Activated T-helper 1 cell treated with anti-CD3 and anti-CD28 coated beads, Interleukin-12 subunit alpha, Interleukin-12 subunit beta, Interleukin-2, Interleukin-4 antibody, amounts not matched to agents 30 ng/mL and 10 ng/mL and 1 ng/mL, durations not matched to agents 14 hours and 24 hours and 36 hours (primary cell): ENCODE measurements at places on chromosomes 5 and 9. TPM values are rescaled to one million over a fixed set of nuclear protein-coding genes. Genes with fewer than 3 reads are reported as not detected.

DNA sequence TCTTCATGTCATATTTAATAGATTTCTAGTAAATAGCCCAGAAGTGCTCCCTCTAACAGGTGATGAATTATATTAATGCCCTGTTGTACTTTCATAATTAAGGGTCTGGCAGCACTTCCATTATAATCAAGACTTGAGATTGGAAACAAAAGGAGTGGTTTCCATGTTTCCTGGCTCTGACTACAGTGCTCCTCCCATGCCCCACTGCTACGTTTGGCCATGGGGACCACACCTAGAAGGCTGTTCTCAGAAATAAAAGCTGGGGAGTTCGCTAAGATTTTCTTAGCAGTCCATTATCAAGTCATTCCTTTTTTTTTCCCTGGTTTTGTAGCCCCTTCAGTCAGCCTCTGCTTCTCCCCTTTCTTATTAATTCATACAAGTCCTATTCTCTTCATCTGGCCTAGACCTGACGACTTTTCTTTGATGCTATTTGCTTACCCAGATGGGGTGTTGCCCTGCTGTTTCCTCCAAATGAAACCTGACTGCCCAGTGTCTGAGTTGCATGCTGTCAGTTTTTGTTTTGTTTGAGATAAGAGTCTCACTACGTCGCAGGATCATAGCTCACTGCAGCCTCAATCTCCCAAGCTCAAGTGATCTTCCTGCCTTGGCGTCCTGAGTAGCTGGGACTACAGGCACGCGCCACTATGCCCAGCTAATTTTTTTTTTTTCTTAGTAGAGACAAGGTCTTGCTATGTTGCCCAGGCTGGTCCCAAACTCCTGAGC is 312.1 kb upstream of the EFNA5 start:
- no peak for DNase-seq

DNA sequence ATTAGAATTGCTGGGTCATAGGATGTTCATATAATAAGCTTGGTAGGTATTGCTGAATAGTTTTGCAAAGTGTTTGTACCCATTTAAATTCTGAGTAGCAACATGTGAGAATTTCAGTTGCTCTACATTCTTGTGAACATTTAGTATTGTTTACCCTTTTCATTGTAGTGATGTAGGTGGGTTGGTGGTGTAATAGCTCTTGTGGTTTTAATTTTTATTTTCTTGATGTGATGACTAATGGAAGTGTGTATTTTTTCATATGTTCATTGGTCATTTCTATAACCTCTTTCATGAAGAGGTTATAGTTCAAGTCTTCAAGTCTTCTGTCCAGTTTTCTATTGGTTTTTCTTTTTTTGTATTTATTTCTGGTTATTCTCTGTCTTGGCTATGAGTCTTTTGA is 34.4 kb downstream of the RASA1 start:
- no peak for DNase-seq

DNA sequence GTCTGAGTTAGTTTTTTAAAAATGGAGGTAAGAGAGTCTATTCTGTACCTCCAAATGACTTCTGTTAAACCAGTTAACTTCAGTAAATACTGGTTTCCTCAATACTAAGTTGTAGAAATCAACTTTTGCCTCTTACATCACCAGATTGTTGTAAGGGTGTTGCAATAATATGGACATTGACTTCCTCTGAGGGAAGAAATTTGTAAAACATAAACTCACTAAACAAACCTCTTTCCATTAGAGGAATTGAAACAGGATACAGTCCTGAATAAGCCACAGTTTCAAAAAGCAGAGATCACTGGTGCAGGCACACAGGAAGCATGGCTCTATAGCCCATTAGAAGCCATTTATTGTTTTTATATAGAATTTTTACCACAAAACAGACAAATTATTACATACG is 32.7 kb upstream of the SLCO6A1 start:
- no peak for DNase-seq

GRCh38 chr9:4769321-4770080 is 23.2 kb upstream of the RCL1 start:
- no peak for DNase-seq

- no peak for DNase-seq
Measured at GRCh38 chr9:90198956-90199355, 443.7 kb downstream of the DIRAS2 start.

GRCh38 chr9:111516061-111516465 is 8.9 kb upstream of the ZNF483 start:
- DNase-seq, result no peak

- no peak for DNase-seq
Measured at GRCh38 chr9:16870596-16871335, at the start of gene BNC2. Gene BNC2, minus strand, starts transcription at chr9:16870670. Its CDS starts 22 bp downstream, at chr9:16870648.

- no peak for DNase-seq
Measured at GRCh38 chr5:39716532-39717028, 291.8 kb upstream of the DAB2 start.

The KIF4B gene
- total RNA-seq, result 0.05 TPM in 2 replicates

The ZFP2 gene
- total RNA-seq, result 0.07 and 0.41 TPM in 2 replicates

The ORM2 gene
- total RNA-seq, result not detected in 2 replicates

The ADCY2 gene
- not detected in 2 replicates for total RNA-seq
